ENCODE measurements at places on chromosomes 4 and X.
A peak's percentile ranks its signal among the peaks of the same experiment; 100 is the strongest.

- no peak for DNase-seq
Observed at GRCh38 chrX:55452833-55453124, 852 bp downstream of the MAGEH1 start.

DNA sequence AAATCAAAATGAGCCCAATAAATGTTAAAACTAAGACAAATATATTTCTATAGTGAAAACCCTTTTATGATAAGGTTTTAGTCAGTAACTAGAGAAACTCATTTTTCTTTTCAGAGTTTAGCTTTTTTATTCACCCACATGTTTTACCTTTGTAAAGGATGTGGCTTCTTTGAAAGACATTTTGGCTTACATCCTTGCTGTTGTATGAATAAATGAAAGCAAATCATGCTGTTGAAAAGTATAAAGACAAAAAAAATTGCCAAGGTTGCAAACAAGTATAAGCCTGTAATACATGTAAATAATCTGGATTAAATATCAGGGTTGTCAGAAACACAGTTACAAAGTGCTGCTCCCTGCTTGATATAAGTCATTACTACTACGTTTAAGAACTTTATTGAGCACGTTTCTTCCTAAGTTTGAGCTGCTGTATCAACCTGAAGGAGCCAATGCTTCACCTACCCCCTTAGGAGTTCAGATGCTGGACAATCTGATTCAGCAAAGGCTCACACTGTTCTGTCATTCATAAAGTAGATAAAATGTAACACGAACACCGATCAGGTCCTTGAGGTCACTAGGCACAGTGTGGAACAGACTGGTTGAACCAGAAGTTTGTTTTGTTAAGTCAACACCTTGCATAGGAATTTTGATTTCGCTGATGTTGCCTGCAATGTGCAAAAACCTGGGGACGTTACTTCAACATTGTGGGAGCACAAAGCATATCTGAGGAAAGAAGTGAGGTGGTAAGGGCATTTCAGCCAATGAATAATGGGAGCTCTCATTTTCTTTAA lies 321.2 kb upstream of the BMP3 start:
- no peak for DNase-seq

GRCh38 chr4:68336530-68336929 lies 13.4 kb downstream of the YTHDC1 start:
- no peak for DNase-seq

DNA sequence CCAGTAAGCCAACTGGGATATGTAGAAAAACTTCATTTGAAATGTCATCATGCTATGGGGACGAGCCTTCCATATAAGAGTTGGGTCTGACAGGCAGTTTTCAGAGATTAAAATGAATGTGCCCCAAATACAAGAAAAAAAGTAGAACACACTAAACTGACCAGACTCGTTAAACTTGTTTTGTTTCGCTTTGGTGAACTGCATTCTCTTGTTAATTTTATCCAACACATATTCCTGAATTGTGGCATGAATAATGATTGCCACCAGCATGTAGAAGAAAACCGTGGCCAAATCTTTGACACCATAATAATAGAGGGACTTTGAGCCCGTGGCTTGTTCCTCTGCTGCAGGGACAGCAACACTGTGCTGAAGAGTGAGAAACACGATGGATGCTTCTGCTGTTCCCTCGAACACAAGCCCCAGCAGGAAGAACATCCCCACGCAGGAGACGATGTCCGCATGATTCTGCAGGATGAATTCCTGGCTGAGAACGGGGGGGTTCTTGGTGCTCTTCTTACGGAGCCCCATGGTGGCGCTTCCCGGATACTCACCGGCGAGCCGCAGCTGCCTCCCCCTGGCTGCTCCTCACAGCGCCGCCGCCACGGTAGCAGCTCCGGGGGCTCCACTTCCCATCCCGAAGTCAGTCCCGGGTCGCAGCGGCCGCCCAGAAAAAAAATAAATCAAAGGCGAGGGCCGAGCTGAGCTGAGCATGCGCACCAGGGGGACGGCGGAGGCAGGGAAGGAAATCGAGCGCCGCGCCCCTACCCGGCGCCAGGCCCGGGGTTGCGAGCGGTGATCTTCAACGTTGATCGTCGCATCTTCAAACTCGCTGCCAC lies at the start of gene TRAM1L1:
TSS of gene TRAM1L1 (minus strand) at position 711 of the 836 bp plus-strand sequence. CDS start at position 528, 183 bp downstream.
- peak; percentile 79 for DNase-seq

DNA sequence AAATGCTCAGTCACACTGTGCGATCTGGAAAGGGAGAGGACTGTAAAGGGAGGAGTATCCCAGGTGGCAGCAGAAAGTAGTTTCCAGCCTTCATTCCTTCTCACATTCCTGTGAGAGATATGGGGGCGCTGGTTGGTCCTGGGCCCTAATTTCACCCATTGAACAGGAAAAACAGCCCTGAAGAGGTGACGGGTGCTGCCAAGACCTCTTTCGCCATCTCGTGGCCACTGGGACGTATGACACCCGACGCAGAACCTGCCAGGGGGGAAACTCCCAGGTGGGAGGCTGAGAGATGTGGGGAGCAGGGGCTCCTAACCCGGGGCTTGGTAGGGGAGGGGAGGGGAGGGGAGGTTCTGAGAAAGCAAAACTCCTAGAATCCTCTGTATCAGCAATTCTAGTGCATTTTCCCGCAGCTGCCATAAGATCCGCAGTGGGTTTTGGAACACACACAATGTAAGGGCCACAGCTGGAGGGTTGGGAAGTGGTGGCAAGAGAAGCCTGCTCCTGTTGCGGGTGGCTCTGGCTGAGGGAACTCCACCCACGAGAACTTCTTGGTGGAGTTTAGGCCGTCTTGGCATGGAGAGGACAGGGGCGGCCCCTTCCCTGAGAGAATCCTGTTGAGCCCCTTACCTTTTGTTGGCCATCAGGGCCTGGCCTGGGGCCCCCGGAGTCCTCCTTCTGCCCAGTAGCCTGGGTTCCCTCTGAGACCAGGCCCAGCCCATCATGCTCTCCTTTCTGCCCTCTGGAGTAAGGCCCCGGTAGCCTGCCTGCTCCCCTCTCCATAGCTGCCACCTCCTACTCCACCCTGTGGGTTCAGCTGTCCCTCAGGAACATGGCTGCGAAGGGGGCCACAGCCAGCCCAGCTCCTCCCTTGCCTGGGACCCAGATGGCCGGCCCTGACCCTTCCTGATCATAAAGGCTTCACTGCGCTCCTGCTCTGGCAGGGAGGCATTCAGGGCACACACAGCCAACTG lies 134.1 kb downstream of the OR13H1 start:
- peak; percentile 2 for DNase-seq

- DNase-seq, result no peak
Observed at GRCh38 chr4:171281359-171281758, 531.8 kb upstream of the GALNTL6 start.

- DNase-seq, result no peak
Observed at GRCh38 chr4:184434501-184435066, 39.8 kb downstream of the IRF2 start.

DNA sequence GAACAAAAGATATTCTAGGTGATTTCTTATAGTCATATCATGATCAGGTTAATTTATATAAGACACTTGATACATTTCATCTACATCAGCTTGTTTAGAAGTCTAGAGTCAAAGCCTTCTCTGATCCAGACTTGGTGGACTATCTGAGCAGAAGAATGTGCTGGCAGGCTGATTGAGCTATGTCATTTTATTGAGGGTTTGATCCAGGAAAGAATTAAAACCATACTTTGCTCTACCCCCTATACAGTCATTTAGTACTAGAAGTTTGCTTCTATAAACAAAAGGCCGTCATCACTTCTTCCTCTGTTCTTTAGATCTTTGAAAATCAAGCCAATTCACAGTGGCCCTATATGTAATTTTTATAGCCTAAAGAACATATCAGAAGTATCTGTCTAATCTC lies 173.1 kb upstream of the PITX2 start:
- DNase-seq, result no peak
